ENCODE measurements at places on chromosomes 1 and 21.

- no peak for DNase-seq
Measured at GRCh38 chr21:36887963-36888362, 78.5 kb downstream of the HLCS start.

DNA sequence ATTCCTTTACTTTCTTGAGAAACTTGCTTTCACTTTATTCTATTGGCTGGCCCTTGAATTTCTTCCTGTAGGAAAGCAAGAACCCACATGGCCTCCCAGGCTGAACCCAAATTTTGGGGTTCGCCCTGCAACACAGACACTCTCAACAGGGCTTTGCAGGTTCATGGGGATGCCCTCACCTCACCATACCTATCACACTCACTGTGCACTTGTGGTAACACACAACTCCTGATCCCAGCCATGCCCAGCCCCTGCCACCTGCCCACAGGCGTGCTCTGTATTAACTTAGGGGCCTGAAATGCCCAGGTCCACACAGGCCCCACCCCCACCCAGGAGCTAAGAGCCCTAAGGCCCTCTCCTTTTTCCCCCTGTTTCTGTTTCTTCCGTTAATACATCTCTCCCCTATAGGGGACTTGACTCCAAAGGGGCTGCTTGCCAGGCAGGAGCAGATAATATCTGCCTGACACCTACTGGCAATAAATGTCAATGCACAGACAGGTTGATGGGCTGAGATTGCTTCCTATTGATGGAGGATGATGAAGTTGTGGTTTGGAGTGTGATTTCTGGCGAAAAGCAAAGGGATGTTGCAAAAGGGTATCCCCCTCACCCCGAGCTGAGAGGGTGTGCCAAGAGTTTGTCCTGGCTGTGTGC is 171.5 kb downstream of the AJAP1 start:
- DNase-seq: no peak

- no peak for DNase-seq
Measured at GRCh38 chr1:156804026-156804425, 12.6 kb downstream of the SH2D2A start.

DNA sequence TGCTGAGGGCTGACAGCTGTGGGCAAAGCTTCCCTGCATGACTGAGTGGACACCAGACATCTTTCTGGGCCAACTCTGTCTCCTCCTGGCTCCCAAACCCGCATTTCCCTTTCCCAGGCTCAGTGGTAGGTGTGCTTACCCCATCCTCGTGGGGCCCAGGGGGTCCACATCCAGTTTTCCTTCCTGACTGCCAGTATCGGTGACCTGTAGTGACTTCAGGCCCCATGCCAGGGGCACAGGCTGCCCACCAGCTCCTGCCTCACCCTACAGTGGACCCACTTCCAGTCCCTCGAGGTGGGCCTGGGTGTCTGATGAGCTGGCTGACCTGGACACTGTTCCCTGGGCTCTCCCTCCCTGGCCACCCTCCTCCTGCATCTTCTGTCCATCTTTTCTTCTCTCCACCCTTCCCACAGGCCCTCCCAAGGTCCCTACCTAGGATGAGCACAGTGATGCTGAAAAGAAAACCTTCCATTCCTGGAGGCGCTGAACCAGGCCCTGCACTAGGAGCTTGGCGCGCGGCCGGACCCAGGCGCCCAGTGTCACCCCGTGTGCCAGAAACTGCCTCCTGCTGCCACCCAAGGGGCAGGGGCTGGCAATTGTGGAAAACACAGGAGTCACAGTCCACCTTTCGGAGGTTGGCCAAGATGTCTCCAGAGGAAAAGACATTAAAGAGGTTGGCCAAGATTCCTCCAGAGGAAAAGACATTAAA is 67.1 kb downstream of the RUNX3 start:
- no peak for DNase-seq

DNA sequence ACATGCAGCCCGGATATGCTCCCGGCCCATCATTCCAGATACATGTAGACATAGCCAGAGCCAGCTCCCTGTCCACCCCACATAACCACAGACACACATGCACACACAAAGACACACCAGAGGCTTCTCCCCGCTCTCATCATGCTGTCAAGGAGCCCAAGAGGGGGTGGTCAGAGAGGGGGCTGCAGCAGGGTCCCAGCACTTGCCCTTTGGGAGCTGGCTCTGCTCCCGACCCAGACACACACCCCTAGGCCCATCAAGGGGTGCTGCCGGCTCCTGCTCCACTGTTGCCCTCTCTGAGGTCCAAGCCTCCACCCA is 2.6 kb downstream of the PTAFR start:
- no peak for DNase-seq

Measured in GM04504 (cell line).